ENCODE measurements at places on chromosomes 1 and 21.

DNA sequence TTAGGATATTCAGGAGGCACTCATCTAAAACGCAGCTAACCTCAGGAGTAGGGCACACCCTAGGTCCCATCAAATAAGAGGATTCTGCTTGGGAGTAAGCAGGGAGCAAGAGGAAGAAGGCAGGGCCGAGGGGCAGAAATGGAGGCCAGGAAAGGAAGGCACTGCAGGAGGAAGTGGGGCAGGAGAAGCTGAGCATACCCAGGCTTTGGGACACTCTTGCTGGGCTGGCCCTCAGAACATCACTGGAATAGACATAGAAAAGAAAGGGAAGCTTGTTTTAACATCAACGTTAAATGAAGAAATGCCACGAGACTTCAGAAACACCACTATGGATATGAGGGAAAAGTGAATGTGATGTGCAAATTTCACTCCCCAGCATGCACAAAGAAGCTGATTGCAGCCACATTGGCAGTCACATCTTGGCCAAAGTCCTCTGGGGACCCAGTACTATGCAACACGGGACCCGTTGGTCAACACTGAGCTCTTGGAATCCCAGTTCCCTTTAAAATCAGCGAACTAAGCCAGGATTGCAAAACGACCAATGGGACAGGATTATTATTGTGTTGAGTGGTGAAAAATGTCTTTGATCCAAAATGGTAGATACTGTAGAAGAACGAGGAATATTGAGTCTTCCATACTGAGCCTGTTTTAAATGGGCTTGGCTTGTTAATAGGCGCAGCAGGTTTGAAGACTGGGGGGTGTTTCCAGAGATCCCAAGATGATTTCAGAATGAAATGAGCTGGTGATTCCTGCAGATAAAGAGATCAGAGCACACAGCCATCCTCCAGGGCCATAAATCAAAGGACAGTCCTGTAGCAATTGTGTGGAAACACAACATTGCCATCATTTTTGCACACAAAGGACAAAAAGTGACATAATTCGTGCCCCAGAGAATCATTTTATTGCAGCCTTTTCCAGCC, 152.4 kb downstream of the TOMM20 start:
- DNase-seq: no peak

GRCh38 chr21:34618941-34619340, 4.0 kb upstream of the RCAN1 start:
- no peak for DNase-seq

GRCh38 chr1:210527091-210527490, 198.4 kb downstream of the HHAT start:
- no peak for DNase-seq

GRCh38 chr1:203379825-203380224, 28.9 kb upstream of the FMOD start:
- no peak for DNase-seq

DNA sequence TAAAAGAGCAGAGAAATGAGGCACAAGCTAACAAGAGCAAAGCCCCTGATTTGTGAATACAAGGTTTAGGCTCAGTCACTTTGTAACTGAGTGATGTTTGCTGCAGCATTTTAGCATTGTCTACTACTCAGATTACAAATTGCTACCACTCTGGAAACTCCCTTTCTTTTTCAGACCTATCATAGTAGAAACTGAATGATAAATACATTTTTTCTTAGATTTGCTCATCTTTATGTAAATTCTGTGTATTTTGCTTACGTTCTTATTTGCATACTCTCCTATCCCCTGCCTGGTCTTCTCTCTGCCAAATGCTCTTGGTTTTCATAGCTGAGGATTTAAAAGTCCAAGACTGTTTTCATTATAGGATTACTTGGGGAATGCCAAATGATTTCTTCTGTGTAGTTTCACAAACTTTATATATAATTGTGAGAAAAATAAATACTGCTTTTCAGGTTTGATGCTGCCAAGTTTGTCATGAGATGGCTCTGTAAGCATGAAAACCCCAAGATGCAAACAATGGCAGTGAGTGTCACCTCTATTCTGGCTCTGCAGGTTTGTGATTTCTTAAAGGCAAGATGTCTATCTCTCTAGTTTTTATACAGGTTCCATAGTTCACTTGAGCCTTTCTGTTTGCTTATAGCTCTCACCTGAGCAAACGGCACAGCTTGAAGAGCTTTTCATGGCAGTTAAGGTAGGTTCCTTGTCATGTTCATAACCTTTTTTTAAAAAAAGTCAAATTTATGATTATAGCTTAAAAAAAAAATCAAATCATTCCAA, 24.7 kb downstream of the ZYG11A start:
- DNase-seq: no peak

GRCh38 chr1:152582647-152583046, 2.3 kb upstream of the LCE3D start:
- no peak for DNase-seq

DNA sequence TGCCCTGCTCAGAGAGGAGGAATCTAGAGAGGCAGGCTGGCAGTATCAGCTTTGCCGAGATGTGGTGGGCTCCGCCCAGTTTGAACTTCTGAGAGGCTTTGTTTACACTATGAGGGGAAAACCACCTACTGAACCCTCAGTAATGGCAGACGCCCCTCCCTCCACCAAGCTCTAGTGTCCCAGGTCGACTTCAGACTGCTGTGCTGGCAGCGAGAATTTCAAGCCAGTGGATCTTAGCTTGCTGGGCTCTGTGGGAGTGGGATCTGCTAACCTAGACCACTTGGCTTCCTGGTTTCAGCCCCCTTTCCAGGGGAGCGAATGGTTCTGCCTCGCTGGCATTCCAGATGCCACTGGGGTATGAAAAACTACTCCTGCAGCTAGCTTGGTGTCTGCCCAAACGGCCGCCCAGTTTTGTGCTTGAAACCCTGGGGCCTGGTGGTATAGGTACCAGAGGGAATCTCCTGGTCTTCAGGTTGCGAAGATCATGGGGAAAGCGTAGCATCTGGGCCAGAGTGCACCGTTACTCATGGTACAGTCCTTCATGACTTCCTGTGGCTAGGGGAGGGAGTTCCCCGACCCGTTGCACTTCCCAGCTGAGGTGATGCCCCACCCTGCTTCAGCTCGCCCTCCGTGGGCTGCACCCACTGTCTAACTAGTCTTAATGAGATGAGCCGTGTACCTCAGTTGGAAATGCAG, 43.6 kb downstream of the C21orf91 start:
- no peak for DNase-seq

GRCh38 chr1:244444854-244445253, 6.9 kb downstream of the ADSS2 start:
- no peak for DNase-seq

- no peak for DNase-seq
Measured at GRCh38 chr1:47382399-47382983, 33.6 kb upstream of the FOXE3 start.

DNA sequence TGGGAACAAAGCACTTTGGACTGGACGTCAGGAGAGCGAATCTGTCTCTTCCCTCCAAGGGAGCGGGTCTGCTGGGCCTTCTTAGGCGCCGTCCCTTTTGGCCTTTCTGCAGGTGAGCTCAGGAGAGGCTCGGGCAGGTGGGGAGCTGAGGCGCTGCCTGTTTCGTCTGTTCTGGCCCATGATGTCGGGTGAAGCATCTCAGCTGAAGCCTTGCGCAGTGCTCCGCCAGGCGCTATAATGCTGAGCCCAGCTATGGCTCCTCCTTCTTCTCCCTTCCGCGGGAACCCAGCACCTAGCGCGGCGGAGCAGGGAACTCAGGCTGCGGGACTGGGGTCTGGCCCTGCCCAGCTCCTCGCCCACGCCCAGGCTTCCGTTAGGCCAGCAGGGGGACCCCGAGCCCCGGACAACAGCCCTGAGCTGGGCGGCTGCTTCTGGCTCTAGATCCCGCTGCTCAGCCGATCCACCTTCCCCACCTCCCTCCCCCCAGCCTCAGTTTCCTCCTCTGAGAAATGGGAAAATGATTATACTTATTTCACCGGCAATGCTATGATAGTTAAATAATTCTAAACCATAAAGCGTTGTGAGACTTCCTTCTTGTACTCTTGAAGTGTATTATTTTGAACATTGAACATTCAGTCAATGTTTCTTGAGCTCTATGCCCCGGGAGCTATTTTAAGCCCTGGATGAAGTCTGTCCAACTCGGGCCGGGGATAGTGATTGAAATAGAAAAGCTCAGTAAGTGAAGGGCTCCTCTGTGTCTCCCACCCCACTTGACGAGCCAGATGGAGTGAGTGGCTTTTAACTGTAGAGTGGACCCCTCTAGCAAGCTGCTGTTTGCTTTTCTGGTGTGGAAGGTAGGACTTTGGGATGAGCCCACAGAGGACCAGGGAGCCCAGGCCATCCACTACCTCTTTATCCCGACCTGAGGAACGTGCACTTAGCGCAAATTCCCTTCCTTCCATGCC, 9.6 kb upstream of the ADORA1 start:
- DNase-seq: peak; percentile 69

DNA sequence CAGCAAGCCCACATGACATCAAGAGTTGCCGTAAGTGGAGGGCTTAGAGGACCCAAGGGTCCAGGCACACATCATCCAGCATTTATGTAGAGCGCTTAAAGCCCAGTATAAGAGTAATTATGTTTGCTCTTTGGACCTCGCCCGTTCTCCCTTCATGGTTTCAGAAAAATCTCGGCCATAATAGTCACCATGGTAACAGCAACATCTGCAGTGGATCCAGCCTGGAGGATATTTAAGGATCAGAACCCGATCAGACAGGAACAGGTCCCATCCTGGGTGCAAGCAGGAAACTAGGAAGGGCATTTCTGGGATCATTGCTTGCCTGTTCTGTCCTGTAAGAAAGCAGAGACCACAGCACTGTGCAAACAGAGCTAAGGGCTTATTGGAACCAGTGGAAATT, 89.9 kb upstream of the KAZN start:
- DNase-seq: no peak

- peak; percentile 89 for DNase-seq
Measured at GRCh38 chr1:53220171-53220961, at the start of gene CZIB. CZIB (minus strand) TSS chr1:53220634; CDS start chr1:53220575, 59 bp downstream.

DNA sequence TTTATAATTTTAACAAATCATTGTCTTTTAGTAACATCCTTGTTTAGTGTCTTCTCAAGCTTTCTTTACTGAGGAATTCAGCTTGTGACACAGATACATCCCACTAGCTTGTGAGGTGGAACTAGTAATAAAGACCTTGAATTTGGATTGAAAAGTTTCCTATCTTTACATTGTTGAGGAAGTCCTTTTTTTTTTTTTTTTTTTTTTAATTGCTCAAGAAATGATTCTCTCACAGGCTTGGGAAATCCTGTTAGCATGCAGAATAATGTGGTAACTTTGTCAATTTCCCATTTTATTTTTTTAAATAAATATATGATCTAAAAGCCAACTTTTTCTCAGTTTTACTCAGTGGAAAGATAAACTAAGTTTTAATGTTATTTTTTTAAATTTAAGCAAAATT, 15.8 kb downstream of the DENND2D start:
- no peak for DNase-seq

- DNase-seq: no peak
Measured at GRCh38 chr1:117757668-117758067, 151.8 kb downstream of the TENT5C start.

DNA sequence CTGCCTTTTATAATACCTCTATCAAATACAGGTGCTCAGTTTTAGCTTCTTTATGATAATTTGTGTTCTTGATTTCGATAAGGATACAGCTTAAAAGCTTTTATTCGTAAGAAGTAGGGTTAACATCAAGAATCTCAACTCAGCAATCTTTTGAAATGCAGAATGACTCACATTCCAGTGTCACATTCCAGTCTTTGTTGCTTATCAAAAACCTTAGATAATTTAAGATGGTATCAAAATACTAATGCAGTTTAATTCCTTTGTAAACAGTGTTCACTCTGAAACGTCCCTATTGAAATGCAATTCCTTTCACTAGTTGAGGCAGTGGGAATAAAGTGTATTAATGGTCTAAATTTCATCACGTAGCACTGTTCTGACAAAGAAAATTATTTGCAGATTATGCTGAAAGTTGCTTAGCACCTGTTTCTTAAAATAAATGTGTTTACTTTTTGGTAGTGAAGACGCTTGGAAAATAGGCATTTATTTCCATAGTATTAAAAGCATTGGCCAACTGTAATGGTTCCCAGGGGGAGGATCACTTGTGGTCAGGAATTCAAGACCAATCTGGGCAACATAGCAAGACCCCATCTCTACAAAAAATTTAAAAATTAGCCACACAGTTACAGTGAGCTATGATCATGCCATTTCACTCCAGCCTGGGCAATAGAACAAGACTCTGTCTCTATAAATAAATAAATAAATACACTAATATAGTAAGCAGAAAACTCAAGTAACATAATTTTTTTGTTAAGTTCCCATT, 10.1 kb upstream of the CNN3 start:
- DNase-seq: no peak

DNA sequence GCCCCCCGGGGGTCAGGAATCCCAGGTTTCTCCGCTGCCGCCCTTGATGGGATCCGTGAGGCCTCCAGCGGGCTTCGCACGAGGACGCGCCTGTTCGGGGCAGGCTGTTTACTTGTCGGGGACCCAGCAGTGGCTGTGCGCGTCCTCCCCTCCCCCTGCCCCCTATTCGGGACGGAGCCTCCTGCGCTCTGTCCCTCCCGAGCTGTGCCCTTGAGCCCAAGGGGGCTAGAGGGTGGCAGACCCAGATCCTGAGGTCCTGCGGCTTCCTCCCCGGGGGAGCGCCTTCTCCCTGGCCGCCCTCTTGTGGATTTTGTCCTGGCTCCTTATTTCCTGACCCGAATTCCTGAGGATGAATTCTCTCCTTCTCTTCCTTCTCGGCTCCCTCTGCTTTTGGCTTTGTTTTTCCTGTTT, 38.4 kb downstream of the PIK3CD start:
- no peak for DNase-seq

DNA sequence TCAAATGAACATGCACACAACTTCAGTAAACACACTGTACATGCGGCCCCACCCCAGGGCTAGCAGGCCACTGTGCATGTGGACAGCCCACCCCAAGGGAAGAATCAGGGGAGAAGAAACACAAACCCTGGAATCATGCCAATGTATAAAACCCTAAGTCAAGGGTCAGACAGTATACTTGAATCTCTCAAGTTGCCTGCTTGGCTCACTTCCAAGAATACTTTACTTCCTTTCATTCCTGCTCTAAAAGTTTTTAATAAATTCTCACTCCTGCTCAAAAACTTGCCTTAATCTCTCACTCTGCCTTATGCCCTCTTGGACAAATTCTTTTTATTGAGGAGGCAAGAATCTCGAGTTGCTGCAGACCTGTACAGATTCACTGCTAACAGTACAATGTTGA, 231.2 kb upstream of the CACYBP start:
- no peak for DNase-seq

DNA sequence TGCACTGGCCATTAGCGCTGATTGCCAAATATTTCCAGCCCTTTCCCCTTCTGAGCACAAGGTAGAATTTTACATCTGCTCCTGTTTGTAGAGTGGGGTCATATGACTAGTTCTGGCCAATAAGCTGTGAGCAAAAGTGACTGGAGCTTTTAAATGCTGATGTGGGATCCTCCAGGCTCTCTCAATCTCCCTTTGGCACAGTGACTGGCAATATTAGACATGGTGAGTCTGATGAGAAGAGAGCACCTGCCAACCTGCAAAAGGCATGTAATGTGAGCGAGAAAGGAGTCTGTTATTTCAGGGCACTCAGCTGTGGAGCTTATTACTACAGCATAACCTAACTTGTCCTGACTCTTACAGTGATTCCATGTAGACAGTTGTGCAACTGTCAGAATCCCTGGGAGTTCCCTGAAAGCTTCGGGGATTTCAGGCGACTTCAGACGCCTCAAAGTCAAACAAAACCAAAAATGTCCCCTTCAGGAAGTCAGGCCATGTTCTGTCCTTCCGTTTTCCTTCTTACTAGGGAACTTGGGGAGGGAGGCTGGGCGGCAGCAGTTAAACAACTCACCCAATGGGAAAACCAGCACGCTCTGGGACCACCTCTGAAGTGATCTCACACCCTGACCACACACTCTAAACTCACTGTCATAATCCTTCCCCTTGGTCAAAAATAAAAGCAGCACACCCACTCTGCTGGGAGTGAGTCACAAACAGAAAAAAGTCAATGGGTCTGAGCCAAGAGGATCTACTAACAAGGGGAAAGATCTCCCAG, 3.6 kb upstream of the RASSF5 start:
- peak; percentile 35 for DNase-seq

All from Ammon's horn (tissue), 1 donor.